ENCODE measurements at places on chromosomes 7 and 10.

- DNase-seq, result peak; percentile 3
Observed at GRCh38 chr10:7340179-7340874, 70.5 kb downstream of the SFMBT2 start.

DNA sequence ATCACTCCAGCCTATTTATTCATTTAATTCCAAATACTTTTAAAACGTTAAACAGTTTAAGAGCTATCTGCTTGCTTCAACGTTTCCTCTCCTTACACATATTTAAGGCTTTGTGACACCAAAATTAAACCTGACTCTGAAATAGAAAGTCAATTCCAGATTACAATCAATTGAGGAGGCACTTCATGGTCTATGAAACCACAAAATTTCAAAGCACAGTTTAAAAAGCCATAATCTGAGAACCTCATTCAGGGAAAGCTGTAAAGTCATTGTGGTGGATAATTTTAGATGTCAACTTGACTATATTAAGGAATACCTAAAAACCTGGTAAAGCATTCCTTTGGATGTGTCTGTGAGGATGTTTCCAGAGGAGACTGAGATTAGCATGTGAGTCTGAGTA lies 6.2 kb downstream of the SNX13 start:
- DNase-seq, result no peak

- no peak for DNase-seq
Observed at GRCh38 chr7:80999771-81000170, 80.9 kb upstream of the SEMA3C start.

DNA sequence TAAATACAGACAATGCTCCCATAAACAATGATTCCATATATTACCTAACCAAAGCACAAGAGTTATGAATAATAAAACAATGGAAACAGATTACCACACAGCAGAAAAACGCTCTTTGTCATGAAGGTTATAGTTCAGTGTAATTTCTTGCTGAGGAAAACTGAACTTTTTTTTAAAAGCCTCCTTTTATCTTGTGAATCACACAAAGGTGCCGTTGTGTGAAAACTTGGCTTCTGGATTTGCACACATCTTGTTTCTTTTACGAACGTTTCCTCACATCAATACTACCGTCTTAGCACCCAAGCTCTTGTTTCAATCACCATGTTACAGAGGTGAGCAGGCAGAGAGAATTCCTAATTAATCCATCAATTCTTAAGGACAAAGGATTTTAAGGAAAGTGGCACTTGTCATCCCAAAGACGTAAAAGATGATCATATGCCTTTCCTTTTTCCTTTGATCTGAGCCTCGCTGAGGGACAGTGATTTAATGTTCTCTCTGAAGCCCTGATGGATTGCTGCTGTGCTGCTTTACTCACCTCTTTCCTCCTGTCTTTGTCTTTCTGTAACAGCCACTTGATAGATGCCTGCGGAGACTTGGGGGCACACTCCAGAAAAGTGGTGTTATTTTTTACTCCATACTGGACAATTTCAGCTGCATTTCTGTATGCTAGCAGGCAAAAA lies 110.1 kb downstream of the CD36 start:
- DNase-seq, result peak; percentile 57

DNA sequence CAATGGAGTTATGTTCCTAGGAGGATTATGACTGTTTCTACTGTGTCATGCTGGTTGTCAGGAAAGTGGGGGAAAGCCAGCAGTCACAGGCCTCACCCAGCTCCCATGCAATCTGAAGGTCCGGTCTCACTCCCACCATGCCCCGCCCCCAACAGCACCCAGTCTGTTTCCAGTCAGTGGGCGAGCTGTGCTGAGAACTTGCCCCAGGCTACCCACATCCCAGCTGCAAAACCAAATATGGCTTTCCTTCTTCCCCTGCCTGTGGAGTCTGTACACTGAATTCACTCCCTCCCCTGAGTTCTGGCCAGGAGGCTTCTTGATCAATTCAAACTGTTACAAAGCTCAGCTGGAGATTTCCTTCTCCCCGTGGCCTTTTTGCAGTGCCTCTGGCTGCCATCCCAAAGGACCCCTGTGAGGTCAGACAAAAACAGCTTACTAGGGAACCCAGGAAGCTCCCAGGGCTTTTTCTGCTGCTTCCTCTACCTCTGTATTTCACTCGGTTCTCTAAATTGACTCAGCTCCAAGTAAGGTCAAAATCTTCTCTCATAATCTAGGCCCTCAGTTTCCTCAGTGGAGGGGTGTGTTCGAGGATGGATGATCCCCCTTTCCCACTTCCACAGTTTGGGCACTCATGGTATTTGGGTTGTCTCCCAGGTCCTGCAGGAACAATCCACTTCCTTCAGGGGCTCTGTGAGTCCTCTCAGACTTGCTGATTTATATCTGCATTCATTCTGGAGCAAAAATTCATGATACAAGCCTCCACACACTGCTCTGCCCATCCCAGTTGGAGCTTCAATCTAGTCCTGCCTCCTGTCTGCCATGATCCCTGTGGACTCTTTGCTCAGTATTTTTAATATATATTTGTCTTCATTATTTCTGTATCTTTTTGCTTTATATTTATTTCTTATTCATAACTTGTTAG lies 205.5 kb downstream of the SEMA3D start:
- DNase-seq, result no peak

GRCh38 chr10:32347363-32348022 lies 535 bp upstream of the EPC1 start:
- DNase-seq, result no peak

Data from fibroblast of pulmonary artery (primary cell).